ENCODE measurements at places on chromosomes 16 and 17. TPM values are rescaled to one million over a fixed set of nuclear protein-coding genes. Genes with fewer than 3 reads are reported as not detected.

The SOST gene
- not detected for total RNA-seq

The TPSG1 gene
- not detected for total RNA-seq

The IGSF6 gene
- total RNA-seq = not detected

The PGAP3 gene
- total RNA-seq = 10.3 TPM

- peak; percentile 47 for DNase-seq
Observed at GRCh38 chr17:35087731-35088355, 24.3 kb upstream of the RFFL start.

- DNase-seq = no peak
Observed at GRCh38 chr17:69577098-69577497, 162.6 kb downstream of the MAP2K6 start.

DNA sequence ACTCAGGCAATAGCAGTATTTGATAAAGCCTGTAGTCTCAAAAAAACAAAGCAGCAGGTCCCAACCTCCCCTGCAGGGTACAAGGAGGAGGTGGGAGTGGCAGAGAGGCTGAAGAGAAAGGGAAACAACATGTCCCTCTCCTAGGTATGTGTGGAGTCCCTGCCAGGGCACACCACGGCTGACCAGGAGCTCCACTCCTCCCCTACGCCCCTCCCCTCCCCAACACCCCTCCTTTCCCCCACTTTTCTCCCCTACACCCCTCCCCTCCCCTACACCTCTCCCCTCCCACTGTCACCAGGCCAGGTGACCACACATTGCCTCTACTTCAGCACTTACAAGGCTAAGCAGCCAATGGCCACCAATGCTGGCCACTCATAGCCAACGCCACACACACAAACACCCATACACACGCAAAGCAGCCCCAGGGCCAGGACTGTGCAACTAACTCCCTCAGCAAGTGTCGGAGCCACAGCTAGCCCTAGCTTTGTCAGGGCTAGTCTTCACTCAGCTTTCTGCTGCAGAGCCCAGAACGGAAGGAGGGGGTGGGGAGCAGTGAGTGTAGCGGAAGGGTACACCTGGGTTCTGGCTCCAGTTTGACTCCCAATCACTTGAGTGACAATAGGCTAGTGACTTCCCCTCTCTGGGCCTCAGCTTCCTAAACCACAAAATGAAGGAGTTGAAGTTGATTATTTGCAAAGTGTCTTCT is 8.2 kb downstream of the CAVIN1 start:
- no peak for DNase-seq

GRCh38 chr17:37743612-37743874 is 1.3 kb downstream of the HNF1B start:
- DNase-seq = no peak

DNA sequence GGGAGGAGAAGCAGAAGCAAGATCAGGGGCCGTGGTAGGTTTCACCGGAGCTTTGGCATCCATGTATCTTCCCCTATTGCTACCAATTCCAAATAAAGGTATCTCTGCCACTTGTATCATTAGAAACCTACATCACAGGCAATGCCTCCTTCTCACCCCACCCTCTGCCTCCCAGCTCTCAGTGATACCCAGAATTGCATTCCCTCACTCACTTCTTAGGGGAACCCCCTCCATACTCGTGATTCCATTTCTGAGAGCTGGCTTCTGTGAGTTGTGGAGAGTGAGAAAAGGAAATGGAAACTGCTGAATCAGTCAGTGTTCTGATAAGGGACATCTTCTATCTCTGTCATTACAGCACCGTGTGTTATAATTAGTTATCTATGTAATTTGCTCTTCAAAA is 2.3 kb upstream of the CCL3 start:
- DNase-seq = no peak

DNA sequence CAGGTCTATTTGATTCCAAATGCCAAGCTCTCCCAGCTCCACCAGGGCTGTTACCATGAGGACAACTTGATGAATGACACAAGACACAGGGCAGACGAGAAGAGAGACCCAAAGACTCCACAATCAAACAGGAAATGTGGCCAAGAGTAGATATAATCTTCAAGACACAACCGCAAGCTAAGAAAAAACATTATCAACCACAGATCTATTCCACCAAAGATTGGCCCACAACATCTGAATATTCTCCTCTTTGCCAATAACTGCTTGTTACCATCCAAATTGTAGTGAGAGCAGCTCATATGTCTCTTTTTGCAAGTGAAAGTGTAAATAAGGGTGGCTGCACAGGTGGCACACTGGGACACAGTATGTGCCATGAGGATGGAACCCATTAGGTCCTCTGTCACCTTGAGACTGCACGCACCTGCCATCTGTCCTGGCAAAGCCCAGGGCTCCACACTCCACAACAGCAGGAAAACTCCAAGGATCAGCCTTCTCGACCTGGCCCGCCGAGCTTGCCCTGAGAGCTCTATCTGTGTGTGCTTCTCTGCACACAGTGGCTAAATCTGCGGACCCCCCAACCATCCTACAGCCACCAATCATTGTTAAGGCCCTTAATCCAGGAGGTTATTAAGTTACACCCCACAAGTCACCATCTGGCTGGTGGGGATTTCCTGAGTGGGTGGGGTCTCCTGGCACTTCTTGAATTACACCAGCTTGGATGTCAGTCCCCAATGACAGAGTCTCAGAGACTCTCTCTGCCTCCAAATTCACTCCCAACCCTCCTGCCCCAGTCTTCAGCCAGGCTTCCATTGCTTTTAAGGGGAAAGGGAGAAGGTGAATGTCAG is 50.5 kb downstream of the DYNLRB2 start:
- no peak for DNase-seq

DNA sequence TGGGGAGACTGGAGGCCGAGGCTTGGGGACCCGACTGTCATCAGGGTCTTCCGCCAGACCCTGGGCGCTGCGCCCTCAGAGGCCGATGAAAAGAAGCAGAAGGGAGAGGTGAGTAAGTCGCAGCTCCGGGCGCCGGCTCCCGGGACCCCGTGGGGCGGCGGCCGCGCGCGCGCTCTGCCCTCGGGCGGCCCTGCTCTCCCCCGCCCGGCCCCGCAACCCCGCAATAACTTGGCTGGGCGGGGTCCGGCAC is 392 bp upstream of the ABHD15 start:
- no peak for DNase-seq

DNA sequence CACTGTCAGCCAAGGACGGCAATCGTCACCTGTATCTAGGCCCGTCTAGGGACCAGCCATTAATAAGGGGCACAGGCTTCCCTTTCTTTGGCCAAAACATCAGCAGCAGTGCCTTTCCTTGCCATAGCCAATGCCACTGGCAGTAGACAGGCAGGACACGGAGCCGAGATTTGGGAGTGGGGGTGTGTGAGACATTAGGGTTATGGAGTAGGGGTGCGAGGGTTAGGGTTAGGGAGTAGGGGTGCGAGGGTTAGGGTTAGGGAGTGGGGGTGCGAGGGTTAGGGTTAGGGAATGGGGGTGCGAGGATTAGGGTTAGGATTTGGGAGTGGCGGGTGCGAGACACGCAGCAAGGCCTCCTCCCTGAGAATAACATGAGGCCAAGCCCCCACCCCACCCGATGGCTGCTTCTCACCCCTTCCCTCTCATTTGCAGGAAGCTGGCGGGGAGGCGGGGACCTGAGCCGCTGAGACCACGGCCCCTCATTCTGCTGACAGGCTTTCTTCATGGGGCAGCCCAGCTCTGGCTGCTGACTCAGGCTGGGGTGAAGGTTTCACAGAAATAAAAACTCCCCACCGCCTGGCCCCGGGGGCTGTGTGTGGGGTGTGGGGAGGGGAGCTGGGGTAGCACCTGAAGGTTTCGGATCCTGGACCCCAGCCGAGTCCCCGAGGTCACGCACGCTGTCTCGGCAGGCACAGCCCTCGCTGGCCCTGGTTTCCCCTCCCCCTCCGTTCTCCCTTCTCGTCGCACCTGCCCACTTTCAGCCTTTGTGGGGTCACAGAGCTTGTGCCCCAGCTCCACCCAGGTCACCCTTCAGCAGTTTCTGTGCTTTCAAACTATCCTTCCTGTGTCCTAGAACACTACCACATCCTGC is 93.8 kb downstream of the PGS1 start:
- no peak for DNase-seq

GRCh38 chr17:8386841-8387240 is 3.8 kb upstream of the RPL26 start:
- no peak for DNase-seq

- DNase-seq = peak; percentile 80
Observed at GRCh38 chr17:66755101-66755943, 79.6 kb upstream of the CACNG5 start.
